ENCODE measurements at places on chromosomes 1 and 21. TPM values are rescaled to one million over a fixed set of nuclear protein-coding genes. Genes with fewer than 3 reads are reported as not detected.

The KRTAP20-1 gene
- not detected for total RNA-seq

The SELP gene
- 1.7 TPM for total RNA-seq

The ADGRB2 gene
- 6.2 TPM for total RNA-seq

The GBP6 gene
- not detected for total RNA-seq

The ETV3L gene
- total RNA-seq = not detected

The LCA5L gene
- 0.35 TPM for total RNA-seq

The ITLN2 gene
- 1.5 TPM for total RNA-seq

The PIGC gene
- total RNA-seq = 12.4 TPM

The SPRR2D gene
- total RNA-seq = not detected

The NCSTN gene
- 60.1 TPM for total RNA-seq

The NHLH1 gene
- total RNA-seq = not detected

The KCNA3 gene
- 1.4 TPM for total RNA-seq

The NDUFV3 gene
- total RNA-seq = 42.8 TPM

The MANEAL gene
- 0.35 TPM for total RNA-seq

The ACTL8 gene
- total RNA-seq = 0.47 TPM

The ASCL5 gene
- total RNA-seq = not detected

The C1orf105 gene
- not detected for total RNA-seq

The ADIPOR1 gene
- total RNA-seq = 94.3 TPM

The DCST2 gene
- not detected for total RNA-seq

The FAM110D gene
- total RNA-seq = 0.08 TPM

The LRRIQ3 gene
- 0.35 TPM for total RNA-seq

The PPIAL4G gene
- total RNA-seq = under 0.01 TPM

The EPHB2 gene
- 8.1 TPM for total RNA-seq

The FCGR3A gene
- total RNA-seq = not detected

The RNPC3 gene
- total RNA-seq = 1.9 TPM

The UBE2U gene
- total RNA-seq = not detected

The LCK gene
- not detected for total RNA-seq

The ABCG1 gene
- total RNA-seq = 0.59 TPM

The SIM2 gene
- total RNA-seq = 3.6 TPM

The JAM2 gene
- total RNA-seq = 0.35 TPM

The S100A3 gene
- total RNA-seq = 5.0 TPM

The MSH4 gene
- total RNA-seq = 0.35 TPM

The LUZP1 gene
- total RNA-seq = 26.9 TPM

The OXCT2 gene
- total RNA-seq = 0.45 TPM

The WDR47 gene
- total RNA-seq = 14.6 TPM

The MX2 gene
- 0.60 TPM for total RNA-seq

The NPHS2 gene
- not detected for total RNA-seq

The CFAP107 gene
- not detected for total RNA-seq

The NBPF10 gene
- total RNA-seq = 1.9 TPM

The FNDC5 gene
- 2.0 TPM for total RNA-seq

The UBL4B gene
- total RNA-seq = not detected

The MED8 gene
- total RNA-seq = 44.8 TPM

The FCRL4 gene
- not detected for total RNA-seq

The CRP gene
- not detected for total RNA-seq

The S100A8 gene
- total RNA-seq = not detected

The SH2D1B gene
- not detected for total RNA-seq

The ANGPTL1 gene
- 2.8 TPM for total RNA-seq

The RIMS3 gene
- 0.23 TPM for total RNA-seq

The EPS8L3 gene
- not detected for total RNA-seq

The VASH2 gene
- total RNA-seq = 0.30 TPM

The MRPS21 gene
- 132 TPM for total RNA-seq

The APOBEC4 gene
- total RNA-seq = not detected

The NIT1 gene
- 15.7 TPM for total RNA-seq

The TNNT2 gene
- 0.35 TPM for total RNA-seq

The CAPN8 gene
- total RNA-seq = not detected

The C1QA gene
- not detected for total RNA-seq

All from smooth muscle cell of the coronary artery (primary cell).